H9 (cell line): ENCODE measurements at places on chromosomes 4 and X. TPM values are rescaled to one million over a fixed set of nuclear protein-coding genes. Genes with fewer than 3 reads are reported as not detected.

The STARD8 gene
- 0.39 and 0.52 TPM in 2 replicates for total RNA-seq

GRCh38 chr4:149706942-149707341 lies 108.7 kb downstream of the IQCM start:
- DNase-seq = no peak

GRCh38 chrX:72624194-72624593 lies 51.6 kb upstream of the HDAC8 start:
- no peak for DNase-seq

DNA sequence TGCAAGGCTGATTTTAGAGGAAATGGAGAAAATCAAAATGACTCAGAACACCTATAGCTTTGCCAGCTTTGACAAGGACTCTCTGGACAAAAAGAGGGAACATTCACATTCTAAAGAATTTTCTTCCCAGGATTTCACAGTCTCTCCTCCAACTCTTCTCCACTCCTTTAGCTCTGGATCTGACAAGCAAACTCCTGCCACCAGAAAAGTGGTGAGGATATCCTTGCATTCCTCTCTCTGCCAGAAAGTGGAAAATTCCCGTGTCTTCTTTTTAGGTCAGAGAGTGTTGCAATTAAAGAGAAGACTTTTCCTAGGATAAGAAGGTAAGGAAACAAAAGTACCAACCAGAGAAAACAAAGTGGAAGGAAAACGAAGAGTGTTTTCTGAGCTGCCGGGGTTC lies 16.1 kb upstream of the PDGFRA start:
- no peak for DNase-seq

- peak; percentile 38 for DNase-seq
Observed at GRCh38 chr4:144646523-144647094, 653 bp downstream of the HHIP start.

- no peak for DNase-seq
Observed at GRCh38 chr4:112284662-112285411, 867 bp downstream of the TIFA start.

DNA sequence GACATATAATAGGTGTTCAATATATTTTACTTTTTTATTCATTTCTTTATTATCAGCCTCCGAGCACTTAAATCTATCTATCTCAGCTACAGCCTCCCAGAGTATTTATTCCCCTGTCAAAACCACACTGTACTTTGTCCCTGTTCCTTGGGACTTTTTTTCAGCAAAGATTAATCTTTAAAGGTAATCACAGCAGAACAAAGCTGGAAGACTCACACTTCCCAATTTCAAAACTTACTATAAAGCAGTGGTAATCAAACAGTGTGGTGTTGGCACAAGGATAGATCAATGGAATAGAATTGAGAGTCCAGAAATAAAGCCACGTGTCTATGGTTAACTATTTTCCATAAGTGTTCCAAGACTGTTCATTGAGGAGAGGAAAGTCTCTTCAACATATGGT lies 59.7 kb downstream of the KLHL13 start:
- no peak for DNase-seq

The SSX4 gene
- 0.29 TPM in 1 of 2 replicates, not detected in the other for total RNA-seq

The FAT4 gene
- 6.0 and 6.9 TPM in 2 replicates for total RNA-seq

GRCh38 chr4:4289055-4289454 lies 899 bp downstream of the LYAR start:
- DNase-seq = no peak

The RAB28 gene
- 17.7 and 19.8 TPM in 2 replicates for total RNA-seq

DNA sequence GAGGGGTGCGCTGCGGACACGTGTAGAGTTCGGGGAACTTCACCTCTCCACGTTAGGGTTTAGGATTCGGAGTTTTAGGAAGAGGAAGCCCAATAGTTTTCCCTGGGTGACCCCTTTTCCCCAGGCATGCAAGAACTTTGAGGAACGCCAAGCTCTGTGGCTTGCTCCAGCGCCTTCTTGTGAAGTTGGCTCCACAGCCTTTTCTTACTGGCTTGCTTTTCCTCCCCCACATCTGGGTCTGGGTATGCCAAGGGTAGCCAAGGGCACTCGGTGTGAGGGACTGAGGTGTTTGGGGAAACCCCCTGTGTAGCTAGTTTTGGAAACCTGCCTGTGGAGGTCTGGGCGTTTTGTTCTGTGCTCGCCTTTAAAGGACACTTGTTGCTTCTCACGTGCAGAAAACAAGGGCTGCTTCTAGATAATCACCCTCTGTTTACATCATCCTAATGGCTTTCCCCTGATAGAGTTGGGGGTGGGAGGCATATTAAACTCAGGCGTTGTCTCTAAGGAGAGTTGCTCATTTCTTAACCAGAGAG lies 746 bp downstream of the EDNRA start:
- DNase-seq = peak; percentile 37

GRCh38 chr4:105002278-105002677 lies 144.4 kb upstream of the TET2 start:
- peak; percentile 35 for DNase-seq

DNA sequence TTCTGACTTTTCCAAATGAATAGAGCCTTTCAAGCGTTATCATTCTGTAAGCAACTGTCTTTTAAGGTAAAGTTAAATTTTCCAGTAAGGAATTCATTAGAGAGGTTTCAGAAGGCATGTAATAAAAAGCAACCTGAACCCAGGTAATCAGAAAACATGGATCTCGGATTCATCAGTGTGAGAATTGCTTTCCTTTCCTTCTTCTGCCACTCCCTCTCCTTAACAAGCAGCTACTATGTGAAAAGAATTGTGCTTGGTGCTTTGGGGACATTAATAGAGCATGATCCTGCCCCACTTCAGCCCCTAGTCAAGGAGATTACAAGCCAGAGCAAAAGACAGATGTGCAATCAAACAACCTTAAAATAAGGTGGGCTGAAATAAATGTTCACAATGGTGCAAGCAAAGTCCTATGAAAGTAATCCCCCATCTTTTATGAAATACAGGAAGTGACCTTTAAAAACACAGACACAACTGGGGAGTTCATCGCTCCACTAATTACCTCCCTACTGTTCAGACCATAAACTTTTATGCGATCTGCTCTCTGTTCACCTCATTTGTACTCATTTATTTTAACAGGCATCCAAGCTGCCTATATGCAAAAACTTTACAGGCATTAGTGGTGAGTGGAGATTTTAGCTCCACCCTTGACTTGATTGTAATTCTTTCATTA lies 122.9 kb upstream of the RASGEF1B start:
- no peak for DNase-seq

DNA sequence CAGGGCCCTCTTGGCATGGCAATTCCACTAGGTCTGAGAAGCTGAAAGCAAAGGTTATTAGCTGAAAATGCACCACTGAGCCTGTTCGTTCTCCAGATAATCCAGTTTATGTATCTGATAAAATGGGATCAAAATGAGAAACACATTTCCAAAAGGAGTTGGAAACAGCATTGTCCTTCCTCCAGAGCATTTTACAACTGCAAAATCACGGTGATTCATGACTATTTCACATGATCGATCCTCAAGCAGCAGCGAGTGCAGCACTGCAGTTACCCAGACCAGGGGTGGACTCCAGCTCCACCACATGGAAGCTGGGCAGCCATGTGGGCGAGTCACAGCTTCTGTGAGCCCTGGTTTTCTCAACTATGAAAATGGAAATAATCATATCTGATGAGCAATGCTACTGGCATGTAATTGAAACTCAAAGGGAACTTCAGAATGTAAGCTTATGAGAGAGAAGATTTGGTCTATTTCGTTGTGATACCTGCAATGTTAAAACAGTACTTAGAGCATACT lies 78.7 kb upstream of the MSX1 start:
- no peak for DNase-seq

The ACE2 gene
- total RNA-seq = not detected in 2 replicates

The SPANXN3 gene
- not detected in 2 replicates for total RNA-seq

- DNase-seq = no peak
Observed at GRCh38 chr4:94924566-94924965, 166.8 kb downstream of the BMPR1B start.

DNA sequence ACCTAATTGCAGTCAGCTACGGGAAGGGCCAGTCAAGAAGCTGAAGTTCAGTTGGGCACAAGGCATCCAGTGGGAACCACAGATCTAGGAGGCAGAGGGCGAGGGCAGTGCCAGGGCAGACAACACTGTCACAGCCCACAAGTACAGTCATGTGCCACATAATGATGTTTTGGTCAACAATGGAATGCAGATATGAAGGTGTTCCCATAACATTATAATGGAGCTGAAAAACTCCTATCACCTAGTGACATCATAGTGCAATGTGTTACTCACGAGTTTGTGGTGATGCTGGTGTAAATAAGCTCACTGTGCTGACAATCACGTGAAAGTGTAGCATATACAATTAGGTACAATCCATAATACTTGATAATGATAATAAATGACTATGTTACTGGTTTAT lies 4.5 kb upstream of the TMEM255A start:
- no peak for DNase-seq

The USP17L17 gene
- not detected in 2 replicates for total RNA-seq

The NDNF gene
- 0.15 and 0.17 TPM in 2 replicates for total RNA-seq

The ARMCX2 gene
- total RNA-seq = 108 TPM in 2 replicates

The ASB5 gene
- not detected in 2 replicates for total RNA-seq

GRCh38 chr4:84167564-84167963 lies 331.5 kb downstream of the NKX6-1 start:
- DNase-seq = peak; percentile 69

- DNase-seq = no peak
Observed at GRCh38 chr4:80173841-80174240, 23.5 kb upstream of the PRDM8 start.

DNA sequence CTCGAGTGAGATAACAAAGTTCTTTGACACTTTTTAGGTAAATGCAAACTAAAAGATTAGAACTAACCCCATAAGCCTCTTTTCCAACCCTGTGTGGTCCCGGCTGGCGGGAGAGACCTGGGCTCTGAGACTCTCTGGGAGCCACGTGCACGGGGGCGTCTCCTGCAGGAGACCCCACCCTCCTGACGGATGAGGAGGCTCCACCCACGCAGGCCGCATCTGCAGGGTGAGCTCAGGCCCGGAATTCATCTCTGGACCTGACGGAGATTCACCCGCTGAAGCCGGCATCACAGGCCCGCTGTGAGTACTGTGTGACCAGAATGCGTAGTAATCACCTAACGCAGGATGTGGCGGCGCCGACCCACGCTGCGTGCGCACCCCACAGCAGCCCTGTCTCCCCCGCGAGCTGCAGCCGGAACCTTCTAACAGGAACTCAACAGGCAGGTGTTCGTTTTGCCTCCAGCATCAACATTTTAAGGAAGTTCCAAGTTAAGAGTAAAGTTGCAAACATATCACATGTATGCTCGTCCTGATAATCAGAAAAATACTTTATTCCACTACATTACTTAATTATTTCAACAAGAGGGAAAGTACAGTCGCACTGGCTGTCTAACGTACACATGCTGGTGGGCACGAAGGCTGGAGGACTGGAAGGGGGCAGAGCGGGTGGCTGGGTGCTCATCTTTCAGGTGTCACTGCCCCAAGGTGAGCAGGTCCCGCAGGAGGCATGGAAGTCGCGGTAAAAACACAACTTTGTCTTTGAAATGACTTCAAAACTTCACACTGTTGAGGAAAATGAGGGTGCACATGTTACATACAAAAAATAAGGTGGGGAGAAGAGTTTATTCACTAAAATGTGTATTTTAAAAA lies 44.5 kb downstream of the FGFRL1 start:
- peak; percentile 70 for DNase-seq

- DNase-seq = no peak
Observed at GRCh38 chrX:65811558-65812228, 144.2 kb downstream of the MSN start.

GRCh38 chr4:174316954-174317353 lies 33.2 kb downstream of the CEP44 start:
- no peak for DNase-seq

DNA sequence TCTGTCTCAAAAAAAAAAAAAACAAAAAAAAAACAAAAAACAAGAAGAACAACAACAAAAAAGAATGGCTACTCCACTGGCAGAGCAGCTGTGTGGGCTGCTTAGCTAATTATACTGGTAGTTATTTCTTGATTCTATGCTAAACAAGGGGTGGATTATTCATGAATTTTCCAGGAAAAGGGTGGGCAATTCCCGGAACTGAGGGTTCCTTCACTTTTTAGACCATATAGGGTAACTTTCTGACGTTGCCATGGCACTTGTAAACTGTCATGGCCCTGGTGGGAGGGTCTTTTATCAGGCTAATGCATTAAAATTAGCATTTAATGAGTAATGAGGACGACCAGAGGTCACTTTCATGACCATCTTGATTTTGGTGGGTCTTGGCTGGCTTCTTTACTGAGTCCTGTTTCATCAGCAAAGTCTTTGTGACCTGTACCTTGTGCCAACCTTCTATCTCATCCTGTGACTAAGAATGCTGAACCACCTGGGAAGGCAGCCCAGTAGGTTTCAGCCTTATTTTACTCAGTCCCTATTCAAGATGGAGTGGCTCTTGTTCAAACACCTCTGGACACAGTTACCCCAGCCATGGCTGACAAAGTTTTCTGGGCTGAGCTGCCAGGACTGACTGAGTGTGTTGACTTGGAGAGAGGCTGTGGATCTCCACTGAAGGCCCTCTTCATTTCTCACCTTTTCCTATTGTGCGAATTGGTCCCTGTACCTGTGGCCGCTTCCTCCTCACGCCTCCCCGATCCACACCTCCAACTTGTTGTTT lies 1.3 kb upstream of the OCIAD2 start:
- DNase-seq = no peak

DNA sequence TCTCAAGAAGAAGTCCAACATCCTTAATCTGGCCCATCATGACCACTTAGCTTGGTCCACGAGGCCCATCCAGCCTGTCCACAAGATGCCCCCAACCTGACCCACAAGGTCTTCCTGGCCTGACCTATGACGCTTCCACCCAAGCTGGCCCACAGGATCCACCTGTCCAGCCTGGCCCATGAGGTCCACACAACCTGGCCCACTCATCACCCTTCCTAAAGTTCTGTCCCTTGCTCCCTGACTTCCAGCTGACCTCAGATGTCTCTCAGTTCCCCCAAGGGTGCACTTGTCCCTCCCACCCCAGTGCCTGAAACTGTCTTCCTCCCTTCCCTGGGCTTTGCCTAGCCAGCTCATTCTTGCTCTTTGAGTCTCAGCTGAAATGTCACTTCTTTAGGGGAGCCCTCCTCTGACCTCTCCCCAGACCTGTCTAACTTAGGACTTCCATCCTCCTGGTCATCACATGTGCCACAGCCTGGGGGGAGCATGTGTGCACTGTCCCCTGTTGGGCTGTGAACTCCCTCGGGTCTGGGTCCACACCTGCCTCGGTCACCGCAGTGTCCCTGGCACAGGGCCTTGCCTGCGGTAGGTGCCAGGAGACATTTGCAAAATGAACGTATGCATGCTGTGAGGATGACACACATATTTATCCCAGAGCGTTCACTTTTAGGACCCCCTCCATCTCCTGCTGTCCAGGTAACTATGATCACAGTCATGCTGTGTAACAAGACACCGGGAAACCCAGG lies 61.7 kb downstream of the EVC start:
- peak; percentile 10 for DNase-seq

- DNase-seq = peak; percentile 66
Observed at GRCh38 chrX:135596495-135596894, 76.0 kb downstream of the INTS6L start.

GRCh38 chr4:118968005-118968404 lies 79.4 kb downstream of the SYNPO2 start:
- peak; percentile 71 for DNase-seq

The GPRASP1 gene
- total RNA-seq = 2.4 and 3.2 TPM in 2 replicates

The F8A2 gene
- total RNA-seq = not detected in 2 replicates

The PPARGC1A gene
- 1.2 and 1.7 TPM in 2 replicates for total RNA-seq

The CFAP299 gene
- not detected in 2 replicates for total RNA-seq
